ENCODE measurements at places on chromosomes 6 and 20.

- DNase-seq = no peak
These were observed 360.4 kb upstream of the JARID2 start for GRCh38 chr6:14885498-14885897.

GRCh38 chr6:84681693-84682326 is 82.6 kb downstream of the TBX18 start:
- no peak for DNase-seq

DNA sequence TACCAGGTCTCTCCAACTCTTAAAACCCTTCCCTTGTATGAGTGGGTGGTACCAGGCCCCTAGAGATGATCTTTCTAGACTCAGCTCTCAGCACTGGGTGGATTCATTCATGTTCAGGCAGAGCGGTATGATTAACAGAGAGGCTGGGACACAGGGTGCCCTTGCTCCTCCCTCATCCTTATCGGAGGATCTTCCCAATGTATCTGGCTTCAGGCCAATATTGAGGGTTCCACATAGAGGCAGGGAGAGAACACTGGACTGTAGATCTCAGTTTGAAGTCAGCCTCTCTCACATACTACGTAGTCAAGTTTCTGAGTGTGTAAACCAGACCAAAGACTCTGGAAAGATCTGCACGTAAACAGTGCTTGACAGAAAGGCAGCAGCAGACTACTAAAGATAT is 366.2 kb downstream of the DHX35 start:
- no peak for DNase-seq

- DNase-seq = peak; percentile 39
These were observed 29.0 kb downstream of the ARMC2 start for GRCh38 chr6:108877046-108877751.

- DNase-seq = no peak
These were observed 11.4 kb upstream of the KCNQ2 start for GRCh38 chr20:63483834-63484233.

DNA sequence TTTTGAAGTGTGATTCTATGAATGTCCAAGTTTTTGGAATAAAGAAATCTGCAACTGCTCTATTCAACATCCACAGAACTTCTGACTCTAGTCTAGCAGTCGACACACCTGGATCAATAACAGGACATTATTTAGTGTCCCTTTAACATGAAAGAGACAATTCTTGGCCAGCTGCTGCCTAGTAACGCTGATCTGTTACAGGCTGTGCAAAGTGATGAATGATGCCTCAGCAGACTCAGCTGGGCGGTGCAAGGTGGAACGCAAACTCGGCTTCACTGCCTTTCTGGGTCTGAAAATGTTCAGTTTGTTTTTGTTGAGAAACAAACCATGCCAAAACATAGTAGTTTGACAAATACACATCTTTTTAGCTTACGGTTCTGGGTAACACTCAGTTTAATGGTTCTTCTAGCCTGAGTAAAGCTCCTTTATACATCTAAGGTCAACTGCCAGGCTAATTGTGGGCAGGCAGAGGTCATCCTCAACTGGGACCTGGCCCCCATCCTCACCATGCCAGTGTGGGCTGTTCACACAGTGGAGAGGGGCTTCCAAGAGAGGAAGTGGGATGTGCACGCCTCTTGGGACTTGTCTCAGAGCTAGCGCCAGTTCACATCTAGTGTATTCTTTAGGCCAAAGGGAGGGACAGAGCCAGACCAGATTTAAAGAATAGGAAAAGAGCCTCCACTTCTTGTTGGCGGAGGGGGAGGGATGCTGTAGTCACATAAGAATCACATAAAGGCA is 879.7 kb downstream of the QKI start:
- no peak for DNase-seq

DNA sequence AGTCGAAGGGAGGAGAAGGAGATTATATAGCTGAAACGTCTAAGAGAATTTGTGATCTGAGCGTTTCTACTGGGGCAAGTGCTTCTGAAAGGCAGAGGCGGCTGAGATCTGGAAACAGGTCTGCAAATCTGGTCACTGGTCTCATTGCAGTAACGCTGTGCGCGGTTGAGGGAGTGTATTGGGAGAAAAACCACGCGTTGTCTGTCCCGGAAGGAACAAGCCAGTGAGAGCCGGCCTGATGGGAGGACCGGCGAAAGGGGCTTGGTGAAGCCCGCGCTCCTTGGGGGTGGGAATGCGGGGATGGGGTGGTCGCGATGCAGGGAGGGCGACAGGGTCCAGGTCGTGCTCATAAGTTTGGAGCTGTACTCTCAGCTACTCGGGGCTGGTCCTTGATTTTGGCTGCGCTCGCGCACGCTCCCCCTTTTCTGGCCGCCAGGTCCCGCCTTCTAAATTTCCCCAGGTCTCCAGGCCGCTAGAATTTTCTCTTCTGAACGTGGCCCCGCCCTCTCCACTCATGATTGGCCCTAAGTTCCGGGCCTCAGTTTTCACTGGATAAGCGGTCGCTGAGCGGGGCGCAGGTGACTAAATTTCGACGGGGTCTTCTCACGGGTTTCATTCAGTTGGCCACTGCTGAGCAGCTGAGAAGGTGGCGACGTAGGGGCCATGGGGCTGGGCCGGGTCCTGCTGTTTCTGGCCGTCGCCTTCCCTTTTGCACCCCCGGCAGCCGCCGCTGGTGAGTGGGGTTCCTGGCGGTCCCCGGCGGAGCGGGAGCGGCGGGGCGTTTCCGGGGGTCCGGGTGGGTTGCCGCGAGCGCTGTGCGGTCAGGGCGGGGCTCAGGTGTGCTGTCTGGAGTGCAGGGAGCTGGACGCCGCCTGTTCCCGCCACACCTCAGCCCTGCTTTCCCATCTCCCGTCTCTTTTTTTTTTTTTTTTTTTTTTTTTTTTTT is at the start of gene MICB:
TSS of gene MICB (plus strand) at position 615 of the 946 bp plus-strand sequence. CDS start at position 664, 49 bp downstream.
- DNase-seq = no peak

- peak; percentile 41 for DNase-seq
These were observed 620.1 kb downstream of the COL12A1 start for GRCh38 chr6:74585753-74586152.

DNA sequence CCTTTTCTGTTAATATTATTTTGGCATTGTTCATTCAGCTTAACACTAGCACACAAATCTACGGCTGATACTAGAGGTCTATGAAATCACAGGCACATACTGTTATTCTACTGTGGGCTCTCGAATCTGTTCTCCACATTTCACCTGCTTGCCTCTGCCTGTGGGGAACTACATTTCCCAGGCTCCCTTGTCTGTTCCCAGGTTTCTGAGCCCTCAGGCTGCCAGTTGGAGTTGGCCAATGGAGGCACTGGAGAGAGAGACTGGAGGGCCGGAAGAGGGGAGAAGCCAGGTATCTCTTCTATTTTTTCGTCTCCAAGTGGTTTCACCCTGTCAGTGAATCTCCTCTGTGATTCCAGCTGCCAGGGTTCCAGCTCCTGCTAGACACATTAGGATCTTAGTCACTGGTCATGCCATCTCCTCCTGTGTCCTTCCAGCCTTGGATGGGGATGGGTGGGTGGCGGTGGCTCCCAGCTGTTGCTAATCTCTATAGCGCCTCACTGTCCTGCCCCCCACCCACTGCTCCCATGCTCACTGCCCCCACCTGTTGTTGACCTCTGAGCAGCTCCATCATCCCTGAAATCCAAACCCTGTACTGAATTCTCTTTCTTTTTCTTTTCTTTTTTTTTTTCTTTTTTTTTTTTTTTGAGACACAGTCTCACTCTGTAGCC is 188.2 kb downstream of the LRFN2 start:
- DNase-seq = no peak

GRCh38 chr6:38427492-38428210 is 212.1 kb downstream of the BTBD9 start:
- no peak for DNase-seq

DNA sequence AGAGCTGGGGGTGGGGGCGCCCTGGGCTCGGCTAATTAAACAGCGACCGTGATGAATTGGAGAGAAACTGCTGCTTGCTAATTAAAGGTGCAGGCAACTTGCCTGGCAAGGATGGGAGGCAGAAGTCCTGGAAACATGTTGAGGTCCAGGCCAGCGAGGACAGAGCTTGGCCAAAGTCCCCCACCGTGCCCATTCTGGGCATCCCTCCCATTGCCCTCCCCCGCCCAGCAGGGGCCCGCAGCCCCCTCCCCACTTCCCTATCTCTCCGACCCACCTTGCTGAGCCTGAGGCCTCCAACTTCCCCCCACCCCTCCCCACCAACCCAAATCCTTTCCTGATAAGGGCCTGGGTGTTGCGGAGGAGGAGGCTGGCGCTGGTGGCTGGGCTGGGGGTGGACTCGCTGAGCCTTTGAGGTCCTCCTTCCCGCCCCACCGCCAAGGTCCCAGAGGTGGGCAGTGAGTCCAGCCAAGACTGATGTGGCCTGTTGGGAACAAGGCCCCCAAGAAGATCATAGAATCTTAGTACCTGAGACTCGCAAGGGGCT is 23.3 kb downstream of the C20orf203 start:
- no peak for DNase-seq

GRCh38 chr6:30075094-30075789 is at the start of gene RNF39:
RNF39 (minus strand) TSS chr6:30075769; CDS start chr6:30075585, 184 bp downstream.
- DNase-seq = no peak

- DNase-seq = no peak
These were observed 40.4 kb upstream of the POLR1H start for GRCh38 chr6:30020626-30021025.

DNA sequence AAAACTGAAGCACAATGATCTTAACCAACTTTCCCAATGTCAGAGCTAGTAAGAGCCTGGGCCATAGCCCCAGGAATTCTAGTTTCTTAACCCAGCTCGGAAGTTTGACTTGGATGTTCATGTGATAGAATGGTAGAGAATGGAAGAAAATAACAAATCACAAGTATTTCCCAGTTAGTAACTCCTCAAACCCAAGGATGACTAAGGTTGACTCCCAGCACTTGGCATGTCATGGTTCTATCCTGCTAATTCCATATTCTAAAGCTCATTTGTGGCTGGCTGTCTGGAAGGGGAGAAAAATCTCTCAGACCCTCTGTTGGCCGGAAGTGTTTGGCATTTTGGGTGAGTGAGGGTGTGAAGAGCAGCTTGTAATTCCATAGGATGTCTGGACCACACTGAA is 248.7 kb downstream of the RFPL4B start:
- no peak for DNase-seq

- no peak for DNase-seq
These were observed 13.1 kb downstream of the CDC5L start for GRCh38 chr6:44400572-44400971.

DNA sequence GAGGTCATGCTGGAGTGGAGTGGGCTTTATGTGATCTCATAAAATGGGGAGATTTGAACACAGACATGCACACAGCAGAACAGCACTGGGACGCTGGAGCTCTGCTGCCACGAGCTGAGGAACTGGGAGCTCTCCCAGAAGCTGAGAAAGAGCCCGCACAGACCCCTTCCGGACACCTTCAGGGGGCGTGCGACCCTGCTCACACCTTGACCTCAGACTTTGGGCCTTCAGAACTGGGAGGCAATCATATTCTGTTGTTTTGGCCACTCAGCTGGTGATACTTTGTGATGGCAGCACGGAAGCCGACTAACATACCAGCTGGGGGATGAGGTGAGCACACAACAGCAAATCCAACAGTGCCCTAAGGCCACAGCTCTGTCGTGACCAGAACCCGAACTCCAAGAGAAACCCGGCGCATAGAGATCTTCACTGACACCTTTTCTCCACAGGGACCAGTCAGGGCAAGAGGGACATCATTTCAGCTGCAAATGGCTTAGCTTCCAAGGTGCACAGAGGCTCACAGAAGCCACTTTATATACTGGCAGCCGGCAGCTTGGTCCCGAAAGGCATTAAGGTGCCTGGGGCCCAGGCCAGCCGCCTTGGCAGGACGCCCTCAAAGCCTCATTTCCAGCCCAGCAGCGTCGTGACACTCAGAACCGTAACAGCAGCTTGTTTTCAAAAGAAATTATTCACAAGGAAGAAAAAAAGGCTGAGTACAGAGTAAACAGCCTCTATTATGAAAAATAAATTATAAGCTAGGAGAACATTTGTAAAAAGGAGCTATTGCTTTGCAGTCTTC is 89.3 kb downstream of the RNASET2 start:
- DNase-seq = no peak

DNA sequence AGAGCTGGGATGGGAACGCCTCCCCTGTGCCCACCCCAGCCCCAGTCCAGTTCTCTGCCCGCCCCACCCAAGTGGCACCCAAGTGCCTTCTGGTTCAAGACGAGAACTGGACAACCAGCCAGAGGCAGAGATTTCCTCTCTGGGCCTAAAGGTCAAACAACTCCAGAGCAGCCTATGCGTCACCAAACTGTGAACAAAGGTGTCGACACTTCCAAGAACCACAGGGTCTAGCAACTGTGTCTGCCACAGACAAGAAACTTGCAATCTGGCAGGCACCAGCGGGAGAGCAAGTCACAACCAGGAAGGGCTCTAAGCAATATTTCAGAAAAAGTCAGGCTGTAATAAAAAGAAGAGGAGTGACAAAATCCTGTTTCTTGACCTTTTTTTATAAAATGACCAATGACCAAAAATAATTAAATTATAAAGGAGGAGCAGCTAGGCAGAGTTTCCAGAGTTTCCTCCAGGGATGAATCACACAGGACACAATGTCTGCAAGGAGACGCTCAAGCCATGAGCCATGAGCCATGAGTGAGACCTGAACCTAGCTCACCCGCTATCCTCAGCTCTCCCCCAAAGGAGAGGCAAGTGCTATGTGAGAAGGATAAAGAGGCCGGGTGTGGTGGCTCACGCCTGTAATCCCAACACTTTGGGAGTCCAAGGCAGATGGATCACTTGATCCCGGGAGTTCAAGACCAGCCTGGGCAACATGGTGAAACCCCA is 11.1 kb downstream of the EDEM2 start:
- no peak for DNase-seq

GRCh38 chr20:24742436-24742835 is 206.6 kb upstream of the CST7 start:
- DNase-seq = no peak

GRCh38 chr6:139764498-139764986 is 390.1 kb upstream of the CITED2 start:
- DNase-seq = peak; percentile 95

- no peak for DNase-seq
These were observed 81.2 kb downstream of the SLC23A2 start for GRCh38 chr20:4920131-4920530.

- DNase-seq = no peak
These were observed 47.5 kb upstream of the NHSL1 start for GRCh38 chr6:138546733-138547185.

DNA sequence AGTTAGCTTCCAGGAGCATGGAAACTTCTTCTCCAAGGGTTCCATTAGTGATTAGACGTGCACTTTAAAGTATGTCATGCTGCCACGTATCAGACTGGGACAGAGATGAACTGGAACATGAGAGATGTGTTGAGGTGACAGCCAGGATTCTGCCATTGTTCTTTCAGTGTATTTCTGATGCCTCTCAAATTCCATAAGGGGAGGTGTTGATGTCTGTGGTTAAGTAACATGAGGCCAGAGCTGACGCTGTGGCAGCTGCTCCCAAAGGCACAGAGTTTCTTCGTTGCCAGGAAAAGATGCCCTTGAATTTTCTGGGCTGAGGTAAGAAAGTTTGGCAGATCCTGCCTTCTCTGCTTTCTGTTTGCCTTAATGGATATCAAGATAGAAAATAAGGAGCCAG is 63.5 kb downstream of the TRMT6 start:
- DNase-seq = no peak

- no peak for DNase-seq
These were observed 12.0 kb downstream of the LMBRD1 start for GRCh38 chr6:69784595-69785377.

Data from fibroblast of skin of left biceps (primary cell).